ENCODE measurements at places on chromosomes 4 and X.

- DNase-seq = no peak
These were observed 56.4 kb downstream of the FAM53A start for GRCh38 chr4:1627417-1628313.

DNA sequence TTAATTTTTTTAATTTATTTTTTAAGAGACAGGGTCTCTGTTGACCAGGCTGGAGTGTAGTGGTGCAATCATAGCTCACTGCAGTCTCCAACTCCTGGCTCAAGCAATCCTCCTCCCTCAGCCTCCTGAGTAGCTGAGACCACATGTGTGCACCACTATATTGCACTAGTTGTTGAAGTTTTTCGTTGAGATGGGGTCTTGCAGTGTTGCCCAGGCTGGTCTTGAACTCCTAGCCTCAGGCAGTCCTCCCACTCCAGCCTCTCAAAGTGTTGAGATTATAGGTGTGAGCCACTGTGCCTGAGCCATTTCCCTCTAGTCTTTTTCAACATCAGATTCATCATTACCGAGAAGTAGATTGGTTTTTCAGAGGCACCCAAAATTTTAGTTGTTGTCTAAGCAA is 165.7 kb downstream of the DCLK2 start:
- DNase-seq = no peak

- no peak for DNase-seq
These were observed 438.5 kb downstream of the INPP4B start for GRCh38 chr4:142407596-142407995.

DNA sequence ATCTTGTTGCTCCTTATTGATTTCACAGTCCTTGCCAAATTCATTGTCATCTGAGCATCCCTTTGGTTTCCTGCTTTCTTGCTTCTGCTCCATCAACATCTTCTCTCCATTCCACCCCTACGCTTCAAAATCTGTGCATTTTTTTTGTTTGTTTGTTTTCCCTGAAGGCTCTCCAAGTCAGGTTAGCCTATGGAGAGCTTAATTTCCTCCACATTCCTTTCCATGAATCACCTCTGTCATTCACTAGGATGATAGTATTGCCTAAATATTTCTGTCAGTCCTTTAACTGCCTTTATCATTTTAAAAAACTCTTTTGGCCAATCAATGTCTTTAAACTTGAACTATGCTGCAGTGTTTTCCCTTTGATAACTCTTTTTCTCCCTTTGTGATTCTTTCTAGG is 67.7 kb downstream of the PPARGC1A start:
- DNase-seq = no peak

DNA sequence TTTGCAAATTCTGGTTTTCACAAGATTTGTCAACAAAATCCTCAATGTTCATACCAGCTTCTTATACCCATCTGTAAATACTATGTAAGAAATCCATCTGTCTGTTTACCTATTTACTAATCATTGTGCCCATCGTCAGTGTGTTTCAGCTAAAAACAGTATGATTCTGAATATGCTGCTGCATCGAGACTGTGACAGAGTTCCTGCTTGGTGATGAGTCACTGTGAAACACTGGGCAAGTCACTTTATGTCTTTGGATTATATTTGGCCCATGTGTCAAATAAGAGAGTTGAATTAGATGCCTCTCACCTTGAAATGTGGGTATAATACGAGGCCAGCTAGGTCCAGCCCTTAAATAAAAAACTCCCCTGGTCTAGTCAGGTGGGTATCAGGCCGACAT is 79.3 kb downstream of the CBLL2 start:
- no peak for DNase-seq

DNA sequence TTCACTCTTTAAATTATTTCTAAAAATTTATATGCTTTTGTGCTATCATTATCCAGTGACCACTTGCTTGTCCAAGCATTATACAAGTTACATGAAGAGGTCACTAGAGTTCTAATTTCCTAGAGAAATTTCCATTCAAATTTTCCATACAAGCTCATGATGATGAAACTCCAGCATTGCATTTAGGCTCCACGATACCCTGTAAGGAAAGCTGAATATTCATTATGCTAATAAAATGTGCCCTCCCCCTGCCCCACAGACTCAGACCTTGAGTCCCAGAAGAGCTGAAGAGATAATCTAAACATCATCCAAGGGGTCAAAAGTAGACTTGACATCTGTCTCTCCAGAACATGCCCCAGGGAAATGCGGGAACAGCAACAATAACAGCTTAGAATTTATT is 19.6 kb upstream of the FAM156A start:
- DNase-seq = no peak

DNA sequence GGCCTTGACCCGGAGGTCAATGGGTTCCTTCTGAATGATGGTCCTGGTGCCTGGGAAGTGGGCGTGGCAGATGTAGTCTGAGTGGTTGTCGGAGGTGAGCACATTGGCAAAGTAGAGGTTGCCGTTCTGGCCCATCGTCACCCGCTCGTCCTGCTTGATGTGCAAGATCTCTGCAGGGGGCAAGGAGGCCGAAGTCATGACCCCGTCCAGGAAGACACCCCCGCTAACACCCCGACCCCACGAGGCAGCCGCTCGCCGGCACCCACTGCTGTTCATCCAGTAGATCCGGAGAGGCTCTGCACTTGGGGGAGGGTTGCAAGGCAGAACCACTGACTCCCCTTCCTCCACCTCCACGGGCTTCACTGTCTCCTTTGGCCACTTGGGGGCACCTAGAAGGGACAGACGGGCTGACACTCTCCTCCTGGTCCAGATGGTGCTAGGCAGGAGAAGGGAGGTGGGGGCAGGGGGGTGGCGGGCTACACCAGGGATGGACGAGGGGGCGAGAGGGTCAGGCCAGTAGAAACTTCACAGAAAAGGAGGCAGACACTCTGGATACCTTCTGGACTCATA is 15.1 kb downstream of the L1CAM start:
- no peak for DNase-seq

DNA sequence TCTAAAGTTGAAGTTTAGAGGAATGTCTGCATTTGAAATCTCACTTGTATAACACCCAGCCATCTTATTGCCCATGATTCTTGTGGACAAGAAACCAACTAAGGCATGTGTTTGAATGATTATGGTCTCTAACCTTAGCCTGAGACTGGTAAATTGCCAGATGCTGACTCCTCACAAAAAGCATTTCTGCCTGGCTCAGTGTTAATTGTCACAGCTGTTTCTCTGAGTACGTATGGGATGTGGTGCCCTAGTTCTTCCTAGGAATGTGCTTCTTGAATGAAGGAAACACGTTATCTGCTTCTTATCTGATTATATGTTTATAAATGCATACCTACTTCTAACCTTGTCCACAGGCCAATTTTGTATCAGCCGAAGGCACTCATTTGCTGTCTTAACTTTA is 63.1 kb upstream of the NDP start:
- no peak for DNase-seq

DNA sequence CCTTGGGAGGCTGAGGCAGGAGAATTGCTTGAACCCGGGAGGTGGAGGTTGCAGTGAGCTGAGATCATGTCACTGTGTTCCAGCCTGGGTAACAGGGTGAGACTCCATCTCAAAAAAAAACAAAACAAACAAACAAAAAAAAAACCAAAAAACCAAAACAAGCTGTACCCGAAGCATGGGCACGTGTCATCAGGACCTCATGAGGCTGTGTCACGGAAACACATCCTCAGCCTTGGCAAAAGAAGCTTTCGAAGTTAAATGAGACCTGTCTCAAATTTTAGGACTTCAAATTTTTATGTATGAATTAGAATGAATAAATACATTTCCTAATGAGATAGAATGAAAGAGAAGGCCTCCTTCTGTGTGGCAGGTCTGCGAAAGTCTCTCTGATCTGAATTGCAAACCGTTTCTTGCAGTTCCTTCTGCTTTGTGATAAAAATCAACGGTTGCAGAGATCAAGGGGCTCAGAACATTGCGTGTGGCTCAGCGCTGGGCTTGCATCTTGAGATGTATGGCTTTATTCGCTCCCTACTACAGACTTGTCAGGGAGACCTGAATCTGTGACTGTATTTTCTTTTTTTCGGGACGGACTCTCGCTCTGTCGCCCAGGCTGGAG is 19.5 kb upstream of the CRLF2 start:
- no peak for DNase-seq

DNA sequence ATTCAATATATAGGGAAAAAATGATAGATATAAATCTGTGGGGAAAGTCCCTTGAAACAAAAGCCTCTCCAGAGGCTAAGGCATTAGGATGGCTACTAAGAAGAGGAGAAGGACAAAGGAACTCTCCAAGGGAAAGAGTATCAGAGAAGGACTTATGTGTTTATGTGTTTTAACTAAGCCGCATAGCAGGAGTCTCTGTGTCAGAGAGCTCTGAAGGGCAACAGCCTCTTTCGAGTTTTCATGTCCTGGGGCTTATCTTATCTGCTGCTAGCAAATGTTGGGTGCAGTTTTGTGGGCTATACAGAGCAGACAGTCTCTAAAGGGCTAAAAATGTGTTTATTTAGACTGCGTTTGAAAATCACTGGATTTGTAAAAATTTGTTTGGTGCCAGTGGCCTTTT is 1145.6 kb upstream of the DIAPH2 start:
- DNase-seq = no peak

- no peak for DNase-seq
These were observed 1240.7 kb downstream of the C4orf33 start for GRCh38 chr4:130336585-130337217.

- no peak for DNase-seq
These were observed 687.9 kb downstream of the ARAP2 start for GRCh38 chr4:35556387-35556786.

GRCh38 chrX:39194673-39195072 is 393.4 kb downstream of the MID1IP1 start:
- DNase-seq = no peak

DNA sequence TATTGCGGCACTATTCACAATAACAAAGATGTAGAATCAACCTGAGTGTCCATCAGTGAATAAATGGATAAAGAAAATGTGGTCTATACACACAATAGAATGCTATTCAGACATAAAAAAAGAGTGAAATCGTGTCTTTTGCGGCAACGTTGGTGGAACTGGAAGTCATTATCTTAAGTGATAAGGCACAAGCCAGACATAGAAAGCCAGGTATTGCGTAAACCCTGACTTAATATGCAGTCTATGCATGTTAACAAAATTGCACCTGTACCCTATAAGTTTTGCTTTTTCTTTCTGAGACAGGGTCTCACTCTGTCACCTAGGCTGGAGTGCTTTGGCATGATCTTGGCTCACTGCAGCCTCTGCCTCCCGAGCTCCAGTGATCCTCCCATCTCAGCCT is 28.6 kb downstream of the KIAA0232 start:
- no peak for DNase-seq

GRCh38 chr4:93732509-93732908 is 96.0 kb upstream of the ATOH1 start:
- no peak for DNase-seq

DNA sequence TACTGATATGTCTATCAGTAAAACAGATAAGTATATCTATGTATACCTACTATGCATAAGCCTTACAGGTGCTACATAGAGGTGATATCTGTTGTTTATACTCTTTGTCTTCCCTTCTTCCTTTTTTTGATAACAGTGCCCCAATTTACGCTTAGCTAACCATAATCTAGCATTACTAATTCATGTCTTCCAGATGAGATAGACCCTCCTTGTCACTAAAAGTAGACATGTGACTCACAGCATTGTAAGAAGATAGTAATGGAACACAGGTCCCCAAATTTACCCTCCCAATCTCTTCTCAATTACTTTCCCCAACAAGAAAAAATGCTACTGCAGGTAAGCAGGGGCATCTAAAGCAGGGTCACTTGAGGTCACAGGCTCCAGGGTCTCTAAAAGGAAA is 7.9 kb upstream of the NFKB1 start:
- no peak for DNase-seq

DNA sequence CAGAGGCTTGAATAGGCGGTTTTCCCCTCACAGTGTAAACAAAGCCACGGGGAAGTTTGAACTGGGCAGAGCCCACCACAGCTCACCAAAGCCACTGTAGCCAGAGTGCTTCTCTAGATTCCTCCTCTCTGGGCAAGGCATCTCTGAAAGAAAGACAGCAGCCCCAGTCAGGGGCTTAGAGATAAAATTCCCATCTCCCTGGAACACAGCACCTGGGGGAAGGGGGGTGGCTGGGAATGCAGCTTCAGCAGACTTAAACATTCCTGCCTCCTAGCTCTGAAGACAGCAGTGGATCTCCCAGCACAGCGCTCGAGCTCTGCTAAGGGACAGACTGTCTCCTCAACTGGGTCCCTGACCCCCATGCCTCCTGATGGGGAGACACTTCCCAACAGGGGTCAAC is 44.0 kb upstream of the USP38 start:
- no peak for DNase-seq

GRCh38 chr4:8502836-8503585 is 62.4 kb downstream of the TRMT44 start:
- DNase-seq = no peak

- DNase-seq = no peak
These were observed 8.9 kb downstream of the CPEB2 start for GRCh38 chr4:15011166-15011565.

- no peak for DNase-seq
These were observed 280.1 kb upstream of the PPARGC1A start for GRCh38 chr4:24169956-24170355.

- no peak for DNase-seq
These were observed 41.9 kb upstream of the CBR4 start for GRCh38 chr4:169051761-169052593.

- no peak for DNase-seq
These were observed 231.2 kb downstream of the FRAS1 start for GRCh38 chr4:78288327-78288726.

- DNase-seq = no peak
These were observed 1.1 kb upstream of the CHST7 start for GRCh38 chrX:46572340-46572936.

DNA sequence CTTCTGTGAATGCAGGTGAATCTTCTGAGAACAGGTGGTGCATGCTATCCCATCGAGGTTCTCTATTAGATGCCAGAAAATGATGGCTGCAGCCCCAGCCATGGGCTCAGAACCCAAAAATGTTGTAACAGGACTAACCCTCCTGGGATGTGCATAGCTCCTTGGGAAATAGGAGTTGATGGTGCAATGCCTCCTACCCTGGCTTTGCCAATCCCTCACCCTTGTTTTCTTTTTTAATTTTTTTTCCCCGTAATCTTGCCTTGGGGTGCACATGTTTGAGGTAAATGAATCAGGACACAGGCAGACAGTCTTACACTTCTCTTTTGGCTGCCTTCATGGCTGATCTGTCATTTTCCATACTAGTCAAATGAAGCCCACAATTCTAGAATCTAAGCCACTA is 96.6 kb downstream of the KIT start:
- DNase-seq = no peak
